ENCODE measurements at places on chromosomes 1 and 21.

DNA sequence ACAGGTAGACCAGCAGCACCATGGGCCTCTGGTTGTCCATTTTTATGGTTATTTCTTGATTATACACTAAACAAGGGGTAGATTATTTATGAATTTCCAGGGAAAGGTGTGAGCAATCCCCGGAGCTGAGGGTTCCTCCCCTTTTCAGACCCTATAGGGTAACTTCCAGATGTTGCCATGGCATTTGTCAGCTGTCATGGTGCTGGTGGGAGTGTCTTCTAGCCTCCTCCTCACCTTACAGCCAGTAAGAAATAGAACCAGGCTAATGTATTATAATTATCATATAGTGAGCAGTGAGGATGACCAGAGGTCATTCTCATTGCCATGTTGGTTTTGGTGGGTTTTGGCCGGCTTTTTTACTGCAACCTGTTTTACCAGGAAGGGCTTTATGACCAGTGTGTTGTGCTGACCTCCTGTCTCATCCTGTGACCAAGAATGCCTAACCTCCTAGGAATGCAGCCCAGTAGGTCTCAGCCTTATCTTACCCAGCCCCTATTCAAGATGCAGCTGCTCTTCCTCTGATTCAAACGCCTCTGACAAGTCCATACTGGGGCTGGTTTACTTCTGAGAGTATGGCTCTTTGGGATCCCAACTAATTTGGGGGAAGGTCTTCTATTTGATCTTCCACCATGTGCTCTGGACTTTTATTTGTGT, 13.5 kb upstream of the TINAGL1 start:
- DNase-seq, result no peak

DNA sequence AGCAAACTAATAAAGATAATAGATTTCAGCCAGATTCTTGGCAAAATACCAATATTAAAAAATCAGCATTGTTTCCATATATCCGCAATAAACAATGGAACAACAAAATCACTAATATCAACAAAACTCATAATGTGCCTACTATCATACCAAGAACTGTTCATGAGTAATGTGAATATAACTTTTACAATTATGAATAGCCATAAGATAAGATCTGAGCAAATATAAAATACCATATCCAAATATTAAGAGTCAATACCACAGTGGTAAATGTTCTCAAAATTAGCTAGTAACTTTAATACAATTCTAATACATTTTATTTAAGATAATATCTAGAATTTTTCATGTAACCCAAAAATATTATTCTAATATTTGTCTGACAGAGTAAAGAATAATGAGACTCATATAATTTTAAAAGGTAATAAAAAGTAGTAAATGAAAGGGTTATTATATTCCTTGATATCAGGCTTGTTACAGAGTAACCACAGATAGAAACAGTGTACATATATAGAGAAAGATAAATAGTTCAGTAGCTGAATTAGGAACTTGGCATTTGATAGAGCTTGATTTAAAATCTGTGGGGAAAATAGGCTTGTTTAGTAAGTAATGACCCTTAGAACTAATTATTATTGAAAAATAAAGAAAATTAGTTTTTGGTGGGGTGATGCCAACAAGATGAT, 2126.6 kb downstream of the MRPL39 start:
- DNase-seq, result no peak

- no peak for DNase-seq
Measured at GRCh38 chr21:36688324-36688723, 10.6 kb upstream of the SIM2 start.

GRCh38 chr1:66426239-66426853, 107.6 kb upstream of the SGIP1 start:
- DNase-seq, result no peak

GRCh38 chr1:214107322-214108096, 119.7 kb downstream of the PROX1 start:
- DNase-seq, result no peak

Data from NCI-H2081 (cell line).